ENCODE measurements at places on chromosomes 5 and 9.

DNA sequence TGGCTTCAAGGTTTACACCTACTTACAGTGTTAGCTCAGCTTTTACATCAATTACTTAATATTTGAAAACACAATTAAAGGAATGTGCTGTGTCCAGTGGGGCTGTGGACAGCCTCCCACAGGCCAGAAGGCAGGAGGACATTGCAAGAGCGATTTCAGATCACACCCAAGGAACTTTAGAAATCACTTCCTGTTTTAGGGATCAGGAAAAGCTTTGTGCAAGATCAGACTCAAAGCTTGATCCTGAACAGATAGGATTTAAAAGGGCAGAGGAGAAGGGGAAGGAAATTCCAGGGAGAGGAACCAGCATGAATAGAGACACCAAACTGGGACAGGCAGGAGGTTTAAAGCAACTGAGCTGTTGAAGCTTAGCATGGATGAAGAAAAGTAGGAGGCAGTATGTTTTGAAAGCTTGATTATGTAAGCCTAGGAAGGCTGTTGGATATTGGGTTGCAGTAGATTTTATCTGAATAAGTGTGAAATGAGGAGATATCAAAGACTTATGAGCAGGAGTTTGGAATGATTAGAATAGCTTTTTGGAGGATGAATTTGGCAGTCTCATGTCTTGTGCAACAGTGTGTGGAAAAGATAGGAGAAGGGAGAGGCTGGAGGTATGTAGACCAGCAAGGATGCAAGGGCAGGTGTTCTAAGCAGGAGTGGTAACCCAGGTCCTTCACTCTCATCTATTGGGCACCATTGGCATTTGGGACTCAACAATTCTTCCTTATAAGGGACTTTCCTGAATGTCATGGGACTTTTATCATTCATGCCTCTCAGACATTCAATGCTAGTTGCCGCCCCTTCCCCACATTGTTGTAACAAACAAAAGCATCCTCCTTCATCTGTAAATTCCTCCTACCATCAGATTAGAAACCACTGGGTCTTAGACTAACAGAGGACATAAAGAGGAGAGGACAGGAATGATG is 123.5 kb downstream of the TARS1 start:
- no peak for DNase-seq

DNA sequence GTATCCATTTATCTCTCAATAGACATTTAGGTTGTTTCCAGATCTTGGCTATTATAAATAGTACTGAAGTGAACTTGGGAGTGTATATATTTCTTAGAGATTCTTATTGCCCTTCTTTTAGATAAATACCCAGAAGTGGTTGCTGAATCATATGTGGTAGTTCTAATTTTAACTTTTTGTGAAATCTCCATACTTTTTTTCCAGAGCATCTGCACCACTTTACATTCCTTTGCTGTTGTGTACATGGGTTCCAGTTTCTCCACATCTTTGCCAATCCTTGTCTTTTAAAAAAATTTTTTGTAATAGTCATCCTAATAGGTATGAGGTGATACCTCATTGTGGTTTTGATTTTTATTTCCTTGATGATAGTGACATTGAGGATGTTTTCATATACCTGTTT is 303.7 kb downstream of the CCDC171 start:
- DNase-seq, result peak; percentile 41

DNA sequence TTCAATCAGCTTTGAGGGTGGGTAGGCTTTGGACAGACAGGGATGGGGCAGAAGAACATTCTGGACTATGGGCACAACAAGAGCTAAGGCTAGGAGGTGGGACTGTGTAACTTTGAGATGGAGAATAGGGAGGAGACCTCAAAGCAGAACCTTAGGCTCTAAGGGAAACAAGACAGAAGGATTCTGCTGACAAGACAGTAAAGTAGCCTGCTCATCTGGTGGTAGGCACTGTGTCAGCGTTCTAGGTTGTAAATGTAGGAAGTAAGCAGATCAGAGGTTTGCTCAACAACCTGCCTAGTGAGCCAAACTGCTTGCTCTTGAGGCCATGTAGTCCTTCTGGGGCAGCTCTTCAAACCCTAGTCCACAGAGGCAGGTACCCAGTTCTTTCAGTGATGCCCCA is 15.0 kb upstream of the IL12B start:
- no peak for DNase-seq

DNA sequence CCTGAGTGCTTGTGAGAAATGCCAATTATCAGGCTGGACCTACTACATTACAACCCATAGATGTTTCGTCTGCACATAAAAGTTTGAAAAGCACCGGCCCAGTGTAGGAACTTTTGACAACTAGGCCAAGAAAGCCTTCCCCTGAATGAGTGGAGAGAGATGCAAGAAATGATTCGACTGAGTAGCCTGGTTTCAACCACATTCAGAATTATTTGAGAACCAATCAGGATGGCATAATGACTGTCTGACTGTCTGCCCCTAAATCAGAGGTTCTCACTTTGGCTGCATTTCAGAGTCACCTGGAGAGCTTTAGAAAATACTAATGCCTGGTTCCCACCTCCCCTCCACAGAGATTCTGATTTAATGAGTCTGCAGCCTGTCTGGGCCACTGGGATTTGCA is 61.1 kb downstream of the FRMD3 start:
- DNase-seq, result no peak

- DNase-seq, result no peak
These were observed 54.5 kb downstream of the DOCK8 start for GRCh38 chr9:269081-269711.

DNA sequence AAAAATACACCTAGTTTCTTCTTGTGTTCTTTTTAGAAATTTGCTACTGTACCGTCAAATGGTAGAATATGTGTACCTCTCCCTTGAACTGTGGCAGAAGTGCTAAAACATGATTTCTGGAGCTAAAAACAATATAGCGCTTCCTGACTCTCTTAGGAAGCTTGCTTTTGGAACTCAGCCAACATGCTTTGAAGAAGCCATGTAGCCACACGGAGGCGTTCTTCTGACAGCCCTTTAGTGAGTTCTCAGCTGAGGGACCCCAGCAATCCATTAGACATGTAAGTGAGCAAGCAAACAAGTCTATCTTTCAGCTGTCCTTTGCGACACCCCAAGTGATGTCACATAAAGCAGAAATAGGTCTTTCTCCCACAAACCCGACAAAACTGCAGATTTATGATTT is 917.0 kb downstream of the CDH9 start:
- DNase-seq, result no peak

GRCh38 chr5:36619012-36619635 is 12.7 kb downstream of the SLC1A3 start:
- no peak for DNase-seq

- no peak for DNase-seq
These were observed 145.9 kb upstream of the TBC1D2 start for GRCh38 chr9:98401140-98402018.

DNA sequence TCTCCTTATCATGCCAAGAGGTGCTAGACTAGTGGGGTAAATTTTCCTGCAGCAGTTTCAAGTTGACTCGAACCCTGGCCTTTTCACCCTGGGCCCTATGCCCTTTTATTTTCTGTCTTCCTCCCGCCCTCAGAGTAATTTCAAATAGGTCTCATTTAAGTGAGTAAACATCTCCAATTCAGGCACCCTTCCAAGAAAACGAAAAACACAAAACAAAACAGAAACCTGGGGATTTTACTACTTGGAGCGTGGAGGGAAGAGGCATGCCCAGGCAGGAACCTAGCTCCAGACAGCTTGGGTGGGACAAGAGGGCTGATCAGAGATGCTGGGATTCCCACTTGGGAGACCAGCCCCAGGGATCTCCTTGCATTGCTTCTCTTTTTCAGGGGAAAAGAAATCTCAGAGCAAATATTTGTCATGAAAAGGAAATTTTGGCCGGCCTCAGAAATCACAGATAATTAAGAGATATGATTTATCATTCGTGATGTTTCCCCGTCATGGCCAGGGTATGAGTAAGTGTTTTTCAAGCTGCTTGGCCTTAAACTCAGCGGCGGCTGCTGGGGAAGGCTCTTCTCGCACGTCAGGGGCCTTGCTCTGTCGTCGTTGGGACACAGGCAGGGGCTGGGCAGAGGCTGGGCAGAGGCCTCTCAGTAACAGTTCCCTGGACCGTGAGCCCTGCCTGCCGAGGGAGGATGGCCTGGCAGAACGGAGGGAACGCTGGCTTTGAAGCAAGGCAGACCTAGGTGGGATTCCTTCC is 248.6 kb upstream of the KLF4 start:
- DNase-seq, result no peak

GRCh38 chr9:107213080-107213479 is 70.0 kb upstream of the RAD23B start:
- no peak for DNase-seq
